ENCODE measurements at places on chromosomes 6 and 20. TPM values are rescaled to one million over a fixed set of nuclear protein-coding genes. Genes with fewer than 3 reads are reported as not detected.

- no peaks in the 10 kb centered on the region for H3K36me3 ChIP-seq
- no peak overlapping the region for H3K4me3 ChIP-seq
- DNase-seq: no peak
- no peak overlapping the region for H3K27ac ChIP-seq
- H3K4me1 ChIP-seq: peaks cover 6% of the 10 kb centered on the region
Observed at GRCh38 chr6:169956580-169956979, 205.2 kb downstream of the ERMARD start.

GRCh38 chr20:59828125-59829053 lies 105.0 kb downstream of the SYCP2 start:
- no peak overlapping the region for H3K4me3 ChIP-seq
- H3K27ac ChIP-seq: no peak overlapping the region
- H3K36me3 ChIP-seq: no peaks in the 10 kb centered on the region
- peaks cover 48% of the 10 kb centered on the region for H3K4me1 ChIP-seq

GRCh38 chr6:69693762-69694161 lies 103.0 kb downstream of the LMBRD1 start:
- peaks cover 27% of the 10 kb centered on the region for H3K36me3 ChIP-seq
- no peaks in the 10 kb centered on the region for H3K27me3 ChIP-seq
- H3K4me1 ChIP-seq: no peaks in the 10 kb centered on the region
- no peak for DNase-seq
- no peak overlapping the region for H3K27ac ChIP-seq

DNA sequence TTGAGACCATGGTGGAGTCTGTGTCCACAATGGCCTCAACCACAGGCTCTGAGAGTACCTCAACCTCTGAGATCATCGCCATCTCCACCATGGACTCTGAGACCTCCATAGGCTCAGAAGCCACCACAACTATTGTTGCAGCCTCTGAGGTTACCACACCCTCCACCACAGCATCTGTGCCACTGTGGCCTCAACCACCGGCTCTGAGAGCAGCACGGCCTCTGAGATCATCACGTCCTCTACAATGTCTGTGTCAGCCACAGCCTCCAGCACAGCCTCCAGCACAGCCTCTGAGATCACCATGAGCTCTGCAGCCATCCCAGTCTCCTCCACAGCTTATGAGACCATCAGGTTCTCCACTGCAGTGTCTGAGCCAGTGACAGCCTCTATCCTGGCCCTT lies 19.4 kb upstream of the MUC21 start:
- no peaks in the 10 kb centered on the region for H3K4me1 ChIP-seq
- H3K36me3 ChIP-seq: no peaks in the 10 kb centered on the region
- H3K27ac ChIP-seq: no peak overlapping the region
- no peak for DNase-seq

DNA sequence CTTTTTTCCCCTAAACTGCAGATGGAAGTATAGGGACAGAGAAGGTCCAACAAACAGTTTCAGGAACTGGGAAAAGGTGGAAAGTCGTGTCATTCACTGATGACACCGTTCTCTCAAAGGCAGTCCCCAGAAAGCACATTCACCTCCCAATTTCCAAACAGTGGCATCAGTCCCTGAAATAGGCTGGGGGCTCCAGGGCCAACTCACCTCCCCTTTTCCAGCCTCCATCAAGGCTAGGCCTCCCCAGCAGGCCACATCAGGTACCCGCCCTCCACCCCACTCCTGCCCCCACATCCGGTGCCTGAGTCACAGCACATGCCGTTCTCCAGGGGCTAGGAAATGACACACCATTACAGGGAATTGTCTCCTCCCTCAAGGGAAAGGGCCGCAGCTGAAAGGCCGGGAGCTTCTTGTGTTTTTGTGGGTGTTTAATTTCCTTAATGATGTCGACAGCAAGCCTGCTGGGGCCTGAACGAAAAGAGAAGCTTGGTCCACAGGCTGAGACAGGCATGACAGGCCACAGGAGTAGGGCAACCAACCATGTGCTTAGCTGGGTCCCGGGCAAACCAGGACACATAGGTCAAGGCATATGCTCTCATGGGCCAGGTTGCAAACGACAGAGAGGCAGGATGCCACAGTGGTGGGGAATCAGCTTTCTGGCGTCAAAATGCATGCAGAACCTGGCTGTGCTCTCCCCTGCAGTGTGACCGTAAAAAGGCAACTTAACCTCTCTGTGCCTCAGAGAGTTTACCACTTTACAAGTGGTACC lies 39.2 kb downstream of the ZMYND8 start:
- DNase-seq: peak; percentile 80
- H3K27me3 ChIP-seq: no peaks in the 10 kb centered on the region
- peaks cover 94% of the 10 kb centered on the region for H3K4me1 ChIP-seq
- peak overlapping the region; percentile 54 for H3K4me3 ChIP-seq
- no peaks in the 10 kb centered on the region for H3K36me3 ChIP-seq
- H3K27ac ChIP-seq: peak overlapping the region; percentile 98

DNA sequence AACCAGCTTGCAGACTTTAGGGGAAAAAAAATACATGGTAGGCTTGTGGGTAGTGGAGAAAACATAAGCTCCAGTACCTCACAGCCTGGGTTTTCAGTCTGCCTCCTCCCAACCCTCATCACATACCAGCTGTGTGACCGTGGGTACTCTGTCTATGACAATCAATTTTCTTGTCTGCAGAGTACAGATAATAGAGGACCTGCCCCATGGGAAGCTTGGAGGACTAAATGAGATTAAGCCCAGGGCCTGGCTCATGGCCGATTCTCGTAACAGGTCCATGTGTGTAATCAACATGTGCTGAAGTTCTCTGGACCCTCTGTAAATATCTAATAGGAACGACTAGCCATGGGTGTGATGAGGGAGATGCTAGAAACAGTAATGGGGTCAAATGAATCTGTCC lies 34.0 kb downstream of the NT5E start:
- H3K36me3 ChIP-seq: no peaks in the 10 kb centered on the region
- H3K27me3 ChIP-seq: no peaks in the 10 kb centered on the region
- DNase-seq: no peak
- no peak overlapping the region for H3K4me3 ChIP-seq
- H3K4me1 ChIP-seq: no peaks in the 10 kb centered on the region

GRCh38 chr6:24910331-24910960 lies 25.3 kb downstream of the RIPOR2 start:
- peaks cover 37% of the 10 kb centered on the region for H3K4me1 ChIP-seq
- no peaks in the 10 kb centered on the region for H3K36me3 ChIP-seq
- H3K4me3 ChIP-seq: peak overlapping the region; percentile 76
- H3K27ac ChIP-seq: peak overlapping the region; percentile 77

GRCh38 chr20:15065794-15066193 lies 728.4 kb upstream of the FLRT3 start:
- H3K4me1 ChIP-seq: no peaks in the 10 kb centered on the region
- no peaks in the 10 kb centered on the region for H3K27me3 ChIP-seq
- no peak overlapping the region for H3K27ac ChIP-seq
- no peaks in the 10 kb centered on the region for H3K36me3 ChIP-seq

GRCh38 chr6:13423252-13423651 lies 64.1 kb downstream of the GFOD1 start:
- peak overlapping the region; percentile 12 for H3K4me3 ChIP-seq
- no peaks in the 10 kb centered on the region for H3K27me3 ChIP-seq
- H3K36me3 ChIP-seq: no peaks in the 10 kb centered on the region
- H3K4me1 ChIP-seq: peaks cover 100% of the 10 kb centered on the region
- DNase-seq: no peak

GRCh38 chr6:22925920-22926789 lies 356.8 kb downstream of the HDGFL1 start:
- H3K36me3 ChIP-seq: no peaks in the 10 kb centered on the region
- DNase-seq: no peak
- H3K27me3 ChIP-seq: no peaks in the 10 kb centered on the region
- no peak overlapping the region for H3K4me3 ChIP-seq

- no peaks in the 10 kb centered on the region for H3K36me3 ChIP-seq
- H3K4me1 ChIP-seq: no peaks in the 10 kb centered on the region
- no peak for DNase-seq
- H3K4me3 ChIP-seq: no peak overlapping the region
- H3K27ac ChIP-seq: no peak overlapping the region
Observed at GRCh38 chr6:146957181-146958093, 246.8 kb upstream of the STXBP5 start.

DNA sequence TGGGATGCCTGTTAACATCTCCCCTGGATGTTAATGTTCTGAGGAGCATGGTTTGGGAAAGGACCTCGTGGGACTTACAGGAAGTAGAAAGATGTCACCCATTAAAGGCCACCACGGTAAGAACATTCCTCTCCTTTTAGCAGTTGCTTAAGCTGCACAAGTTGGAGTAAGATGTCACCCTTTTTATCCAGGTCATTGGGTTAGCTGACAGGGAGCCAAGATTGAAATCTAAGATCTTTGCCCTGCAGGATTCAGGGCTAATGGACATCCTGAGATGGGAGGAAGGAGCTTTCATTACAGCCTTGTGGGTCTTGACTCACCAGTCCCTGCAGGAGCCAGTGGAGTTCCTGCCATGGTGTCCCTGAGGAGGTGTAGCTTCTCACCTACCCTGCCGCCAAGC lies 22.1 kb downstream of the PABPC1L start:
- H3K4me1 ChIP-seq: no peaks in the 10 kb centered on the region
- H3K4me3 ChIP-seq: no peak overlapping the region
- H3K27ac ChIP-seq: no peak overlapping the region
- no peaks in the 10 kb centered on the region for H3K36me3 ChIP-seq
- DNase-seq: no peak
- no peaks in the 10 kb centered on the region for H3K27me3 ChIP-seq

- DNase-seq: no peak
- H3K27ac ChIP-seq: peak overlapping the region; percentile 76
- H3K36me3 ChIP-seq: no peaks in the 10 kb centered on the region
- peaks cover 13% of the 10 kb centered on the region for H3K27me3 ChIP-seq
- H3K4me3 ChIP-seq: peak overlapping the region; percentile 36
Observed at GRCh38 chr20:1897965-1898464, 2.8 kb downstream of the SIRPA start.

- H3K4me3 ChIP-seq: no peak overlapping the region
- DNase-seq: no peak
- peaks cover 4% of the 10 kb centered on the region for H3K27me3 ChIP-seq
- no peaks in the 10 kb centered on the region for H3K36me3 ChIP-seq
Observed at GRCh38 chr6:25334793-25335192, 55.6 kb downstream of the CARMIL1 start.

DNA sequence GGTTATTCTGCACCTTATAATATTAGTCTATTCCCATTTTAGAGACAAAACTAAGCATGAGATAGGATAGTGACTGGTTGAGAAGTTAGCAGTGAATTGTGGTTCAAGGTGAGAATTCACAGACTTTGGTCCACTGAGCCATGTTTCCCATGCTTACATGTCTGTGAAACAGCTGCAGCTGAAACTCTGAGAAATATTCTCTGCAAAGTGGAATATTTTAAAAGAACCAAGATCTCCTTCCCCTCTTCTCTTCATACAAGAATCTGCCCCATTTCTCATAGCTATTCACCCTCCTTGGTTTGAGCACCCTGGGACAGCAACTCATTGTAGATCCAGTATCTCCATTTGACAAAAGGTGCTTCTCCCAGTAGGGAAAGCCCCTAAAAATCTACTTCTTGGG lies 70.2 kb upstream of the TMEM170B start:
- no peak overlapping the region for H3K27ac ChIP-seq
- H3K36me3 ChIP-seq: no peaks in the 10 kb centered on the region
- H3K27me3 ChIP-seq: no peaks in the 10 kb centered on the region
- no peaks in the 10 kb centered on the region for H3K4me1 ChIP-seq
- DNase-seq: no peak
- no peak overlapping the region for H3K4me3 ChIP-seq

DNA sequence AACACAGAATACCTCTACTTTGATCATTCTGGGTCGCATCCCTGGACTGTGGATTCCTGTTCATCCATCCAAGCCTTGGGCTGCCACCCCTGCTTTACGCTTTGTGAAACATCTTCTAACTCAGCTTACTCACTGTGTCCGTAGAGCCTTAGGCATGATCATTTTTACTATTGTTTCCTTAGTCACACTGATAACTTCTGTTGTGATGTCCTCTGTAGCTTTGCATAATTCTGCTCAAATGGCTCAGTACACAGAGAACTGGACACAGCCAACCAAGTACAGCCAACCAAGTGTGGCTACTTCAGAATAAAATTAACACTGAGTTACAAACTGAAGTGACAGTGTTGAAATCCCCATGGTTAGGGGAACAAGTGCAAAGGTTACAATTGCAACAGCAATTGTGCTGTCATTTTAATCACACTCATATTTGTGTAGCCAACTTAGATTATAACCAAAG lies 8.6 kb upstream of the FKBP1A start:
- no peak overlapping the region for H3K27ac ChIP-seq
- no peak for DNase-seq
- H3K4me3 ChIP-seq: no peak overlapping the region
- H3K27me3 ChIP-seq: peaks cover 42% of the 10 kb centered on the region
- H3K36me3 ChIP-seq: no peaks in the 10 kb centered on the region

DNA sequence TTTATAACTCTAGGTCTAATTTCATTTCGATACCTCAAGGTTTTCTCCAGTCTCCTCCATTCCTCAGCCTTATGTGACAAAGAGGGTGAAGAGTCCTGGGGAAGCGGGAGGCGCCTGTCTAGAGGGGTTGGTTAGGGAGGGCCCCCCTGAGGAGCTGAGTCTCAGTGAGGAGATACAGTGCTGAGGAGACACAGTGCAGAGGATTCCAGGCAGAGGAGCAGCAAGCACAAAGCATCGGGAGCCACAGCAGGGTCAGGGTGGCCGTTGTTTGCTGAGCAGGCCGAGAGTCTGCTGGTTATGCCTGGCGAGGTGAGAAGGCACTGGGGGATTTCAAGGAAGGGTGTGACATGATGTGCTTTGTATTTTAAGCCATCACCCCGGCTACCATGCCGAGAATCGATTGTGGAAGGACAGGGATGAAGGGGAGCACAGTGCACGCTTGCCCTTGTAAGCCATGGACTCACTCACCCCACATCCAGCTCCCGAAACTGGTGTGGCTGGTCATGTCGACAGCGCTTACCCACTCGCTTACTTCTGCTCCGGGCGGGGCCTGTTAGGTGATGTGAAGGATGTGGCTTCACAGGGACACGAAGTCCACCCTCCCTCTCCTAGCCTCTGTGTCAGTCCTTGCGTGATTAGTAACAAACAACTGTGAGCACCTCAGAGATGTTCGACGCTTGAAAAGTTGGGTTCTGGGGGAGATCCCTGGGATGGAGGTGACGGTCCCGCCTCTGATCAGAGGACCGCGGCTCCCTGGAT lies 30.2 kb downstream of the FAM50B start:
- no peaks in the 10 kb centered on the region for H3K36me3 ChIP-seq
- H3K4me1 ChIP-seq: peaks cover 30% of the 10 kb centered on the region
- H3K27me3 ChIP-seq: no peaks in the 10 kb centered on the region
- DNase-seq: no peak

- DNase-seq: no peak
- H3K27me3 ChIP-seq: peaks cover 42% of the 10 kb centered on the region
- H3K4me1 ChIP-seq: peaks cover 10% of the 10 kb centered on the region
- H3K4me3 ChIP-seq: no peak overlapping the region
Observed at GRCh38 chr20:60870040-60870439, 382.0 kb upstream of the CDH4 start.

- no peaks in the 10 kb centered on the region for H3K27me3 ChIP-seq
- no peak overlapping the region for H3K4me3 ChIP-seq
- H3K27ac ChIP-seq: no peak overlapping the region
- no peaks in the 10 kb centered on the region for H3K36me3 ChIP-seq
Observed at GRCh38 chr6:54307439-54307910, 766 bp upstream of the TINAG start.

Gene UBD
- total RNA-seq: not detected

Gene POU5F1
- 0.69 TPM for total RNA-seq

Gene BPIFB6
- total RNA-seq: not detected

Gene BMP6
- total RNA-seq: 5.2 TPM

Gene LY86
- 1.2 TPM for total RNA-seq

Gene MCHR2
- not detected for total RNA-seq

Gene DXO
- total RNA-seq: 11.2 TPM

Gene PNISR
- 52.0 TPM for total RNA-seq

Gene XKR7
- not detected for total RNA-seq

Gene GCNT2
- total RNA-seq: 49.0 TPM
